NCI-H2081 (cell line): ENCODE measurements at places on chromosomes 2 and 18.

DNA sequence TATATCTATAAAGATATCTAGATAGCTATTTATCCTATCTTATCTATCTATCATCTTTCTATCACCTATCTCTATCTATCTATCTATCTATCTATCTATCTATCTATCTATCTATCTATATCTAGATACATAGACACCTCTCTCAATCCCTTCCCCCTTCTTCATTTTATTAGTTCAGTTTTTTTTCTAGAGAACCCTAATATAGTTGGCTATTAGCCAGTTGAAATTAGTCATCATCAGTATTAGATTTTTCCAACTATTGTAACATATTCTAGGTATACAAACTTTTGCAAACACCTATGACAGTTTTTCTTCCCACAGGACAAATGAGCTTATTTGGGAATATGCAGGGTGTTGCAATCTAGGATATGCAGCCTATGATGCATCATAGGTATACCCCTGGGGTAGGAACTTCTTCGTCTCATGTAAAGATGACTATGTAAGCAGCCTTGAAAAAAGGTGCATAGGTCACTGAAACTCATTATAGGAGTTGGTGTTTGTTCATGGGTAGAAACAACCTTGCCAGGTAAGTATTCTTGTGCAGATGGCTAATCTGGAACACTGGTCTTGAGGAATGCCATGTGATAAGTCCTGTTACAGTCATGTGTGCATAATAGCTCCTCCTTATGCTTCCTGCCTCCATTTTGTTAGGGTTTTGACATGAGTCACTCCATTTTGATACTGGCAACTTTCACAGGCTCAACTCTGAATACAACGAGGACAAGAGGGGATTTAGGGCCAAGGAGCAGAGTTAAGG is 160.7 kb upstream of the ZSWIM2 start:
- no peak for DNase-seq

DNA sequence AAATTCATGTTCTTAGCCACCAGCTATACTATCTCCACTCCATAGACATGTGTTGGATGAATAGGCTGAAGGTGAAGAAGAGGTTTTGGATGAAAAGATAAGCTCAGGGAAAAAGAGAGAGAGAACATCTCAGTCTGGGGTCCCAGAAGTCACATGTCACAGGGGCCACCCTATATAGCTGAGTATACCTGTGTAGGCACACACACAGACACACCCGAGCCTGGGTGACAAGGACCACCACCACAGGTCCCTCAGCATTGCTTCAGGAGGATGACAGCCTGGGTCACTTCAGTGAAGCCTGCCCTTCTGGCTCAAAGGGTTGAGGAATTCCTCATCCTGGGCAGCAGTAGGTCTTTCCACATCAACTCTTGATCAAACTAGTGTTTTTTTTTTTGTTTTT is 56.2 kb downstream of the POLR1A start:
- DNase-seq = no peak

DNA sequence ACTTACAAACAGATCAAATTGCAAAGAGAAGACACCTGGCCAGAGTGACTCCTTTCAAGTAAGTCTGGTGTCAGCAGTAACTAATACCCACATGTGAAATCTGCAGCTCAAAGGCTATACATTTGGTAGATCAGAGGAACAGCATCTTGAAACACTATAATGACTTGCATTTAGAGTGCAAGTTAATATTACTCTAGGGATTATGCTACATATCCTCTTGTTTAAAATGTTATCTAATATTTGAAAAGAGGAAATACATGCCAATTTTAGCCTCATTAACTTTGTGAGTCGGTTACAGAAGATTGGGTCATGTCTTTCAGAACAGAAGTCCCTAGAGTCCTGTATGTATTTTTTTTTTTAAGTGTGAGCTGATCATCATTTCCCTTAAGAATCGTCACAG is 15.2 kb downstream of the LANCL1 start:
- DNase-seq = no peak

GRCh38 chr2:74003494-74004211 is 18.9 kb downstream of the TET3 start:
- DNase-seq = no peak

DNA sequence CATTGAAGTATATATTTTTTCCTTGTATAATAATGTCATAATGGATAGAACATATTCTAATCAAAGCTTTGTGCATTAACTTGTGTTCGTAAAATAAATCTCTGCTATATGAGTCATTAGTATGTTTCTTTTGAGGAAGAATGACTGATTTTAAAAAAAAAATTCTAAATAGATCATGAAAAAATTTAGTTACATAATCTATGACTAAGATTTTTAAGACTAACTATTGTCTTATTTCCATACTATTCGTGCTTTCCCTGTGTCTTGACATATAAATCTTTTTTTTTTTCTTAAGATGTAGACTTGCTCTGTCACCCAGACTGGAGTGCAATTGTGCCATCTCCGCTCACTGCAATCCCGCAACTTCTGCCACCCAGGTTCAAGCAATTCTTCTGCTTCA is 226.1 kb downstream of the DSEL start:
- DNase-seq = no peak

DNA sequence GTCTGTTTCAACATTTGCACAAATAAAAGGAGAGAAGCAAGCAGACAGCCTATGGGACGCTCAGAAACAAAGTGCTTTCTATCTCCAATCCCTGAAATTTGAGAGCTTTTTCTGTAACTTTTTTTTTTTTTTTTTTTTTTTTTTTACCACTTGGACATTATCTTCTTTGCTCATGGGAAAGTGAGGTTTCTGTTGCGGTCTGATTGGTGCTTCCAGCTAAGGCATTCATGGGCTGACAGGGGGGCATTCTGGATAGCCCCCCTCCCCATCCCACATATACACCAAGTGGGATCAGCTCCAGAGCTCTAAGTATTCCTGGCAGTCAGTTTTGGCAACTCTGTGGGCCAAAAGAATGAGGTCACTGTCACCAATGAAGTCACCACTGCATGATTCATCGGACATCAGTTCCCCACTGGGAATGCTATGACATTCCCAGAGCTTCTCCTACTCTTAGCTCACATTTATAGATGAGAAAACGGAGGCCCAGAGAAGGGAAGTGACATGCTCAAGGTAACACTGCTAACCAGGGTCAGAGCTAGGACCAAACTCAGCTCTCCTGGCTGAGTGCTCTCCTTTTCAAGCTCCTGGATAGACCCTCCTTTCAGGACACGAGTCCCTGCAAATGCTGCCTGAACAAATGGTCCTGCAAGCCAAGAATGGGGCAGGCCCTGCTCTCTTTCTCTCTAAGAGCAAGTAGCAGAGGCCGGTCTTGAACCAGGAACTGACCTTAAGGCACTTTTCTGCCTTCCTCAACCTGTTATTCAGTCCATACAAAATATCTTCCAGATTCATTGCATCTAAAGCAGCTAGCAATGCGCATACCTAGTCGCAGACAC is 61.3 kb downstream of the TMEM247 start:
- no peak for DNase-seq

DNA sequence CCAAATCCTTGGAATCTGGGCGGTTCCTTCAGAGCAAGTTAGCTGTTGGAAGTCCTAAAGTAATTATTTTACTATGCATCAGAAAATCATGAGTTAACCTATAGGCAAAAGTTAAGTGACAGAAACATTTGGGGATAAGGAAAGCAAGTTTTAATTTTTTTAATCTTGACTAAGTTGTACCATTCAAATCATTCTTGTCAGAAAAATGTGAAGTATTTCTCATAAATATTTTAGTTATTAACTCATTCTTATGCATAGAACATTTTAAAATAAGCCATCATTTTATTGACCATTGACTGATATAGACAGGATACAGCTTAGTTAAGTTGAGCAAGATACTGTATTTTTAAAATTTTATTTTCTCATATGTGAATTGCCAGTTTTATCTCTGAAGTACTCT is 98.2 kb upstream of the FOSL2 start:
- DNase-seq = no peak

DNA sequence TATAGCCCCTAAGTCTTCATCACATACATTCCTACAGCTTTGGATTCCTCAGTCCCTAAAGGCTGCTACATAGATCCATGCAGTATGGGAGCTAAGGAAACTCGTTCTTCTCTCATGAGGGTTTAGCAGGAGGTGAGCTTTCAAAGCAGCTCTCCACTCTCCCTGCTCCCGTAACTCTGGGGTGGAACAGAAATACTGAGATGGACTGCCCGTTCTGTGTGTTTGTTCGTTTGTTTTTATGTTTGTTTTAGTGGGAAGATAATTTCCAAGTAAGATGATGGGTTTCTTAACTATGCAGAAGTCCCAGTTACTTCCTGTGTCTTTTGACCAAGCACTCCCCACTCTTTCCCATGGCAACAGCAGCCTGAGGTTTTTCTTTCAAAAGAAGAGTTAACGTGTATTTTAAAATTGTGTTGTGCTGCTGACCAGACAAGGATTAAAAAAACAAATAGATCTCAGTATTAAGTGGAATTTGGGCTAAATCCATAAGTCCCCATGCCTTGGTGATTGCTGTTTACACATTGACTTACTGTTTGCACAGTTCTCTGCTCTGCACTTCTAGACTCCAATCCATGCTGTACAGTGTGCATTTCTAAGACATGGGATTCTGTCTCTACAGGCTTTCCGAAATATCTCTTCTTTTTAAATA is 156.4 kb upstream of the SH3BP4 start:
- no peak for DNase-seq

DNA sequence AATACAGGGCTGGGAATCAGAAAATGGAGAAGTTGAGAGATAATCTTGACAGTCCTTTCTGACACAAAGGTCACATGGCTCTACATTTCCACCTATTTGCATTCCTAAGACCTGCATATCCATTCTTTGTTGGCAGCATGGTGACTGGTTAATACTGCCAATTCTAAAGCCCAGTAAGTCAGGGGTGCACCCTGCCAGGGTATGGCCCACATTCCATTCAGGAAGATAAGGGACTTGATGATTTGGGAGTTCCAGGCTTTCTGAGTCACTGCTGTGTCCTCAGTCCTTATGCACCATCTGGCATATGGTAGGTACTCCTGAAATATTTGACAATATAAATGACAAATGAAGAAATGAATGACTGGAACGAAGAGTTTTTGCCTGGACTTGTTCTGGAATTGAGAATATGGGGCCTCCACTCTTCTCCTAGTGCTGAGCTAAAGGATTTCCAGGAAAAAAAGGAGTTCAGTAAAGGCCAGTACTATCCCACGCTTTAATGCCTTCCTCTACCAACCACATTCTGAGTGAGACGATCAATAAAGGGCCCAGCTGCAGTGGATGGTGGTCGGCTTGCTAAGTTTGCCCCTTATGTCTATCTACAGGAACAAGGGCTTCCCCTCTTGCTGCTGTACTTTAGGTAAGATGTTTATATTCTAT is 31.7 kb upstream of the EIF2AK3 start:
- no peak for DNase-seq

GRCh38 chr2:82795446-82795845 is 1663.6 kb downstream of the SUCLG1 start:
- peak; percentile 9 for DNase-seq

DNA sequence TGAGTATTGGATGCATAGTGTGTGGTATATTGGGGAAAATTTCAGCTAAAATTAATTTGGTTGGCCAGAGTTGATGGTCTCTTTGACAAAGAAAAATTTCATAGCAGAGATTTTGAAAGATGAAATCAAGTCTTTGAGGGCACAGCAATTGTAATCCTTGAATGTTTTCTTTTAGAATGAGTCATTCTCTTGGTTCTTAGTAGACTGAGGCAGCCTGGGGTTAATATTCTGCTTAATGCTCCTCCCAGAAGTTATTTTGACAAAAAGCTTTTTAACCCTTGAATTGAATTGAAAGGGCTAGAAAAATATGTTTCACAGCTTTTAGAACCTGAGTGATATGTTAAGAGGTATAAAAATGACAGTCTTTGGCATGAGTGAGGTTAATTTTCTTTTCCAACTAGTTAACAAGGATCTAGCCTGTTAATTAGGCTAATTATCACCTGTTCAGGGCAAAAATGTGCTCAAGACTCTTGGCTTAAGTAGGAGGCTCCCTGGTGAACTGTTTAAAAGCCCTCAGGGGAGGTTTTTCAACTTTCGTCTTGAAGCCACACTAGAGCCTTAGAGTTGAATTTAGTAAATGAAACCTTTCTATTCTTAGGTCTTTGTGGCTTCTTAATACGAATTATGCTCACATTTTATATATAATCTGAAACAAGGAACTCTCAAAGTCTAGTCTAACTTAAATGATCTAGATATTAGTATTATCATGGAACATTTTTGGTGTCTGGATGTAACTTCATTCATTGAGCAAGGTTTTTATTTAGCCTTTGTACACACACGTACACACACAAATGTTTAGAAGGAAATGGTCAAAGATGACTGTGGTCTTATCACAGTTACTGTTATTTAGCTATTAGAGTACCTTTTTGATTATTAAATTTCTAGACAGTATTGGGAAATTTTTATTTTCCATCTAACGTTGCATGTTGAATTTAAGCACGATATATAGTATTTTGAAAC is 272.5 kb downstream of the ZNF407 start:
- DNase-seq = no peak

- DNase-seq = no peak
Observed at GRCh38 chr2:128424406-128425171, 105.9 kb upstream of the HS6ST1 start.

GRCh38 chr18:5064841-5065370 is 132.2 kb downstream of the AKAIN1 start:
- DNase-seq = no peak

GRCh38 chr2:10912796-10913455 is 1.2 kb downstream of the KCNF1 start:
- no peak for DNase-seq

DNA sequence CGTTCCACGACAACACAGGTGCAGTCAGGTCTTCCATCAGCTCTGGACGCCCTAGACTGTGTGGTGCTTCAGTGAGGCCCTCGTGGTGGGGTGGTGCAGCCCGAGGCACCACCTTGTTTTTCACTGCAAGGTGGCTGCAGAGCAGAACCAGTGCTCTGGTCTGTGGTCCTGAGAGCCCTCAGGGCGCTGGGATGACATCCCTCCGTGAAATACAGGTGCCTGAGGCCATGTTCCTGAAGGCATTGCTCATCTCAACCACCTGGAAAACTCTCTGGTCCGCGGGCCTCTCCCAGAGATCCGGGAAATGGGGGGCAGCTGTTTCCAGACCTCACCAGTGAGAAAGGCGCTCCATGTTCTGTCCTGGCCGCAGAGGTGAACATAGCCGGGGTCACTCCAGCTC is 119.2 kb downstream of the ACOXL start:
- DNase-seq = no peak

DNA sequence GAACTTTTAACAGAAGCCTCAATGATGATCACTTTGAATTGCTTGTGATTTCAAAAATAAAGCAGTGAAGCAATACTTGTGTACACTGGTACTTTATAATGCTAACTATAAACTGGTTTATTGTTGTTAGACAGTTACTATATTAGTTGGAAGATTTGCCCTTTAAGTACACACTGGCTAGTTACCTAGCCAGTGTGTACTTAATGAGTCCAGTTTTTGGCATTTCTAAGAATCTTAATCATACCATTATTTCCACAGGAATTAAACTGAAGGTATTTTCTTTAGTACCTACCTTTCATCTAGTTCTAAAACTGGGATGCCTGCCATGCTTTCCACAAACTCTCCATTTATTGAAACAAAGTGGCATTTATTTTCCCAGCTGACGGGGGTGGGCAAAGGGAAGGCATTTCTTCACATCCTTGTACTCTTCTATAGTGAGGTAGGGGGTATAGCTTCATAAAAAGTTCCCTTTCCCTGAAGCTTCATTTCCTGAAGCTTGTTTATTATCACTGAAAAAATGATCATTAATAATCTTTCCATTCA is 49.9 kb downstream of the UGP2 start:
- no peak for DNase-seq

GRCh38 chr2:27442920-27443282 is 720 bp downstream of the KRTCAP3 start:
- DNase-seq = no peak
